ENCODE measurements at places on chromosomes 1 and 21.

DNA sequence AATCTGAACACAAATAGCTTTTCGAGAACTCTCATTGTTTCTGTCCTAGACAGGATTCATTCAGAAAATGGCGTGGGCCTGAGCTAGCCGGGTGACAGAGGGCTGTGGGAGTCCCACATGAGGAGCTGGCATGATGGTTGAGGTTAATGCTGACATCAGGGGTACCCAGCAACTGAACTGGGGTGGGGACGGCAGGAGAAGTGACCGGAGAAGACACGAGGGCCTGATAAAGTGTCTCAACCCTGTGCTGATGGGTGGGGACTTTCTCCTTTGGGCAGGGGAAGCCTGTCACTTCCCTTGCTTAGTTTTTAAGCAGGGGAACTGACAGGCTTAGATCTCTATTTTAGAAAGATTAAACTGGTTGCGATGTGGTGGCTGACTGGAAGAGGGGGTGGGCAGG lies 14.6 kb downstream of the CHIT1 start:
- DNase-seq = no peak

DNA sequence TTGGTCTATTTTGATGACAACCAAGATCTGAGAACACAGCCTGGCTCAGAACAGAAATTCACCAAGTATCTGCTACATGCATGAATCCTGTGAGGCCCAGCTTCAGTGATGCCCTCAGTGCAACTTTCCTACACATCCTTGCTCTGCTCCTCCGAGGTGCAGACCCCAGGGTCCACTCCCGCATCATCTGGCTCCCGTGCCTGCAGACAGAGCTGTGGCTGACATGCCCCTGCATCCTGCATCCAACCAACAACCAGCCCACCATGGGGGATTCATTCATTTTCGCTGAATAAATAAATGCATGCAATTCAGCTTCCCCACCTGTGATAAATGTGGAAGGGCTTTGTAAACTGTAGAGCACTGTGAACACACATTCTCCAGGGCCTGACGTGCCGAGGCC lies 112.3 kb downstream of the GLIS1 start:
- DNase-seq = no peak

- DNase-seq = no peak
Observed at GRCh38 chr1:246508897-246509688, 2.0 kb upstream of the SMYD3 start.

GRCh38 chr1:112805155-112805853 lies 90.2 kb upstream of the PPM1J start:
- no peak for DNase-seq

GRCh38 chr1:117735045-117735992 lies 129.5 kb downstream of the TENT5C start:
- DNase-seq = no peak

- DNase-seq = no peak
Observed at GRCh38 chr1:56229186-56229585, 350.2 kb downstream of the PLPP3 start.

DNA sequence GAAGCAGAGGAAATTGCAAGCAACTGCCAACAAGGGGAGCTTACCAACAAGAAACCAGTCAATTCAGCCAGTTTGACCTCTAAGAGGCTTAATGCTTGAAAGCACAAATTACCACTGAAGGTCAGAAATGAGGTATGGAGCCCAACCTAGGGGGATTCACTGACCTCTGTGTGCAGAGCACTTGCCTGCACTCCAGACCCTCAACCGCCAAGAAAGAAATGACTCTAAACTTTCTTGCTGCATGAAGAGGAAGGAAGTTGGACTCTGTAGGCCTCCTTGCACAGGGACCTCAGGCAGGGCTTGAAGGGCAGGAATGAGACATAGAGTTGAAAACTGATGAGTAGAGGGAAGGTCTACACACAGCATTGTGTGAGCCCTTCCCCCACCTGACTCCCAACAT lies 10.0 kb downstream of the ARMH1 start:
- no peak for DNase-seq

DNA sequence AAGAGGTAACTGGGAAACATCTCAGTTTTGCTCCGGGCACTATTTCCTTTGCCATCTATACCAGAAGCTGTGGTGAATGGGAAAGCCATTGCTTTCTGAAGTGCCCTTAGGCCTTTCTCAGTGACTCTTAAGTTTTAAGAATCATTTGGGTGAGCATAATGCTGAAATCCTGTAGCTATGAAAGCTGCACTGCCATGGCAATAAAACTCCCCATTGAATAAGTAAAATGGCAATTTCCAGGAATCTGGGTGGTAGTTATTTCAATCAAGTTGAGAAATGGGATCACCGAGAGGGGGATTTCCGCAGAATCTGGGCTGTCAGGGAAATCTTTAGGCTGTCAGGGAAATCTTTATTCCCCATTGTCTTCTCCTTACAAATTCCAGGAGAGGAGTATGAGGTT lies 26.8 kb upstream of the MACF1 start:
- DNase-seq = no peak

DNA sequence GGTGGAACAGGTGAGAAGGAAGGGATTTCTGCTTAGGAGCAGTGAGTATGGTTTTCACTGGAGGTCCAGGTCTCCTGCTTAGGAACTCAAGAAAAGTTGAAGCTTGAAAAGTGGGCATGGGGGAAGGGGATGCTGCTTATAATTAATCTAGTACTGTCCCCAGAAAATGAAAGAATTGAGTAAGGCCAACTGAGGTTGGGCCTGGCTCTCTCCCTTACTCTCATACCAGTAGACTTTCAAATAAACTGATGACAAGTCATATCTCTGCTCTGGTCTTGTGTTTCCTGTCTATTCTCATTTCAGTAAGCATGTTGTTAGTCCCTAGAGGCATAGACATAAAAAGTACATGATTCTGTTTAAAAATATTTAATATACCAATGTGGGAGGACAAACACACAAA lies 26.4 kb downstream of the CD48 start:
- DNase-seq = no peak

GRCh38 chr1:19438516-19439195 lies 46.7 kb downstream of the CAPZB start:
- no peak for DNase-seq

GRCh38 chr21:35039595-35040289 lies 9.4 kb downstream of the RUNX1 start:
- no peak for DNase-seq
